ENCODE measurements at places on chromosomes 6 and 20.

DNA sequence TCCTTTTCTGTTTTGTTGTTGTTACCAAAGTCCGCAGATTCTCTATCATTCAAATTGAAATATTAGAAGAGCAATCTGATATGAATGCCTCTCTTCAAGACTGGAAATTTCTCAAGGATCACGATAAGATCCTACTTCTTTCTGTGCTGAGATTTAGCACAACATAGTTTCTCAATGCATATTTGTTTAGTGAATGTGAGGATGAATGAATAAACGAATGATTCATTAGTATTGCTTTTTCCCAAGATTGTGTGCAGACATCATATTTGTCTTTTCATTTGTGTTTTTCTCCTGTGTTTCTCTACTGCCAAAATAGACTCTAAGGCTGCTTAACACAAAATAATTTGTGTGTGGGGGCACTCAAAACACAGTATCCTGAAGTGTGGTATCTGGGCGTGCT is 862.7 kb upstream of the MAP3K7 start:
- DNase-seq = no peak

GRCh38 chr6:166989427-166990032 is 9.7 kb upstream of the CEP43 start:
- DNase-seq = peak; percentile 21

DNA sequence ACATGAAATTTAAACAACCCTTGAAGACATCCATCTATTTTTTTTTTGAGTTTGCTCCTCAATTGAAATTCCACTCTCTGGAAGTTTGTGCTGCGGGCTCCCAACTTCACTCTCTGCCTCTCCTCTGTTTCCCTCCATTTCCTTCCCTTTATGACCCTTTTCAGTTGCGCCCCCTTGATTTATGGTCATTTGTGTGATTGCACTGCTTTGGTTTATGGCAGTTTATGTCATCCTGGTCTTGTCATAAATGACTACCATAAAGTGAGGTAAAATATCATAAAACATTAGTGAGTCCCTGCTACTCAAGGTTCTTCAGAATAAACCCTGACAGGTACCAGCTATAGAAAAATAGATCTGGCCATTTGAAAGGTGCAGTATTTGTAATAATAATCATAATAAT is 348.3 kb upstream of the ZFP64 start:
- DNase-seq = no peak

GRCh38 chr6:69180361-69181067 is 545.4 kb downstream of the ADGRB3 start:
- DNase-seq = no peak

DNA sequence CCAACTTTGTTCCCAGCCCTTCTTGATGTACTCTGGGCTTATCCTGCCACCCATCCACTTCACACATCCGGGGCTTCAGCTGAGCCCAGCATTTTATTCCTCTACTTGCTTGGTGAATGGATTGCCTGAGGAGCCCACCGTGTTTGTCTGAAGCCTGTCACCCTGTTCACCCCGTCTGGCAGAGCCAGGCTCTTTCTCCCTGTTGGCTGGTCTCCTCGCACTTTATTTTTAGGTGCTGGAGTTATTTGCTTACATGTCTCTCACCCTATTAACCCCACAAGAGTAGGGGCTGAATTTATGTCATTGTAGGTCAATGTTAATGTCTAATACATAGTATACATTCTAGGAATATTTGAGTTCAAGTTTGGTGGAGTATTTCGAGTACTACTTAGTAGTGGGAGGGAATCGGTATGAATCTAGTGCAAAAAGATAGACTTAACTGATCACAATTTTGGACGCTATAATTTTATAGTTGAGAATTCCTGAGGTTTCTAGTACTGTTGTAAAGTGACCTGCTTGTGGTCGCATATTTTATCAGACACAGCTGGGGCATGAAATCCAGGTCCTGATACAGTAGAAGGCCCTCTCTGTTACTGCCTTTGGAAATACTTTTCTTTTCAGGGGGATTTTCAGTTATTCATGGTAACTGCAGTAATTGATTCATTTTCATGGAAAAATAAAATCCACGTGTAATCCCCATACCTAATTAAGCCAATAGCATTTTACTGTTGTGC is 10.8 kb downstream of the JARID2 start:
- no peak for DNase-seq
